ENCODE measurements at places on chromosomes 6 and 20.

- peak; percentile 83 for DNase-seq
These were observed 97.5 kb downstream of the ARMC2 start for GRCh38 chr6:108945681-108946159.

DNA sequence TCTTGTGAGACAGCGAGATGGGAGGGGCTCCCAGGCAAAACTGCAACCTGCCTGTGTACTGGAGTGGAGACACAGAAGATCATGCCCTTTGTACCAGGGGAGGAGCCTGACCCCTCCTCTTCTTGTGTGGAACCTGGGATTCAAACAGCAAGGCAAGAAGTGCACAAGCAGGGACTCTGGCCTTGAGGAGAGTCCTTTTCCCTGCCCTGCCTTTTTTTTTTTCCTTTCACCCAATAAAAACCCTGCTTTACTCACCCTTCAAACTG lies 251.8 kb upstream of the OPRM1 start:
- DNase-seq = no peak

GRCh38 chr20:53360852-53361251 lies 232.8 kb downstream of the ZNF217 start:
- no peak for DNase-seq

DNA sequence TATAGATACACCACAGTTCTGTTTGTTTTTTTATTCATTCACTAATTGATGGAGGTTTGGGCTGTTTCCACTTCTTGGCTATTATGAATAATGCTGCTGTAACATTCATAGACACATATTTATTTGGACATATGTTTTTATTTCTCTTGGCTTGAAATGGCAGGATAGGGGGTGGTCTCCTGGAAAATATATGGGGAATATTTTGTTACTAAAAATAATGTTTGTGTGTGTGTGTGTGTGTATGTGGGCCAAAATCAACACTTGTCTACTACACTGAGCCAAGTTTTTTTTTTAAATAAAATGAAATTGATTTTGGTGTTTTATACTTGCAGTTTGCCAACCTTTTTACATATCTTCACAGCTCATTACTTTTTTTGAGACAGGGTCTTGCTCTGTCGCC lies 264.4 kb upstream of the SULF2 start:
- no peak for DNase-seq

DNA sequence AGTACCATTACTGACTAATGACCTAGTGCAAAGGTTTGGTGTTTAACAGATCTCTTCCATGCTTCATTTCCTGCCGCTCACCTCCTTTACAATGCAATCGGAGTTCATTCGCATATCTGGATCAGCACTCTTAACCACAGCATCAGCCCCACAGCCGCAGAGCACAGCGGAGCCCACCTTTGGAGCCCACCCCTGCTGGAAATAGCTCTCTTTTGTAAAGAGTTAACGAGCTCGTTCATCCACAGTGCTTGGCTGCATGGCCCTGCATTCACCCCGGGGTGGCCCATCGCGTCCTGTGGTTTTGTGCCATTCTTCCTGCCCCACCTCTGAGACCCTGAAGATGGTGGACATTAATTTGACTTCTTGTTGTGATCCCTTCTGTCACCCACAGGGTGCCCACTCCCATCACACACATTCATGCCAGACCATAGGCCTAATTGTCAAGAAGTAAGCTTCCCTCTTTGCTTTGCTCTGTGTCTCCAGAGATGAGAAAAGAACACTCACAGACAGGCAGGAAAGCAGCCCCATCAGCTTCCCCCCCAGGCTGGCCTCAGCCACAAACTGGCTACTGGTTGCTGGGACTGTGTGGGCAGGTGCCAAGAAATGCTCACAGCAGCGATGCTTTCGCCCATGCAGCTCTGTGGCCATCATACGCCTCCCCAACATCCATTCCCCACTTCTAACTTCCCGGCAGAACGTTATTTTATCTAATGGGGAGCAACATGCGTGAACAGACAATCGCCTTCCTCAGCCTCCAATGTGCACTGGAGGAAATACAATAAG lies 167.0 kb downstream of the LRFN2 start:
- DNase-seq = no peak

GRCh38 chr20:15600565-15600964 lies 972.7 kb downstream of the KIF16B start:
- no peak for DNase-seq

DNA sequence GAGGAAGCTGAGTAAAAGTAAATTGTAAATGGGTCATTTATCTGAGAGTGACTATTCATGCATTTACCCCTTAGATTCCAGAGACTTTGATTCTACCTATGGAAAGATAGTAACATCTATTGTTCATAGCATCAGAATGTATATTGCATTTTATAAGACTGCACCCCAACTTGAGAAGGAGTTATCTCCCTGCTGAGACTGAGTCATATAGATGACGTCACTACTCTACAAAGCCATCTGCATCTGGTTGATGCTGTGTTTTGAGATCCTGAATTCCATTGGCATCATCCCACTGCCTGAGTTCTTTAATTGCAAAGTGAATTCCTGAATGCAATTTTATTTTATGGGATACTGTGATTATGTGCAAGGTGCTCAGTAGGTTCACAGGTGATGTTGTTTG lies 444.0 kb upstream of the SLC35B3 start:
- DNase-seq = no peak

- DNase-seq = peak; percentile 44
These were observed 10.0 kb downstream of the CITED2 start for GRCh38 chr6:139364302-139364981.

DNA sequence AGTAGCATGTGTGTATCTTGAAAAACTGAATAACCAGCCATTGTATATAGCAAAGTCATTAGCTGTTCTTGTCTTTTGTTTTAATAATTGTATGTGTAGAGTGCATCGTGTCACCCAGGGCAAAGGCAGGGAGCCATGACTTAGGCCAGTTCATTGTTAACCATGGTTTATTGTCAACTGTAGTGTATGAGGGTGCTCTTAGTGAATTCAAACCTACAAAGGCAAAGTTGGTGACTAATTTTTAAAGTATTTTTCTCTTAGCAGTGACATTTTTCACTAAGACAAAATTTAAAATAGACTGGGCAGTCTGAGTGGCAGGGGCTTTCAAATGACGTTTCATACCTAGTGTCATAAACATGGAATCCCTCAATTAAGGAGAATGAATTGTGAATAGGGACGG lies 79.0 kb downstream of the TULP4 start:
- DNase-seq = no peak

DNA sequence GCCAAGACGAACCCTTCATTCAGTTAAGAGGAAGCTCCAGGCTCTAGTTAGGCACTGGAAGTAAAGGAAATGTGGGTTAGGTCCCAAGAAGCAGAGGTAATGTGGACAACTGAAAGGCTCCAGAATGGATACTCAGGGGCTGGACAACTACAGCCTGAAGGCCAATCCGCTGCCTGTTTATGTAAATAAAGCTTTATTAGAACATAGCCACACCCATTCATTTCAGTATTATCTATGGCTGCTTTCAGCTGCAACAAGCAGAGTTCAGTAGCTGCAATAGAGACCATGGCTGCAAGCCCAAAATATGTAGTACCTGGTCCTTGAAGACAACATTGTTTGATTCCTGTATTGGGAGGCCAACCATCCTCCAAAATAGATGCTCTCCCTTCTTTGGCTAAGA lies 100.8 kb upstream of the MRPS10 start:
- no peak for DNase-seq
